OCI-M1 (cell line): ENCODE measurements at places on chromosomes 6 and 20.

- no peak for DNase-seq
Observed at GRCh38 chr20:2279253-2279779, 16.5 kb upstream of the TGM3 start.

GRCh38 chr6:74870403-74870802 lies 335.4 kb downstream of the COL12A1 start:
- no peak for DNase-seq

DNA sequence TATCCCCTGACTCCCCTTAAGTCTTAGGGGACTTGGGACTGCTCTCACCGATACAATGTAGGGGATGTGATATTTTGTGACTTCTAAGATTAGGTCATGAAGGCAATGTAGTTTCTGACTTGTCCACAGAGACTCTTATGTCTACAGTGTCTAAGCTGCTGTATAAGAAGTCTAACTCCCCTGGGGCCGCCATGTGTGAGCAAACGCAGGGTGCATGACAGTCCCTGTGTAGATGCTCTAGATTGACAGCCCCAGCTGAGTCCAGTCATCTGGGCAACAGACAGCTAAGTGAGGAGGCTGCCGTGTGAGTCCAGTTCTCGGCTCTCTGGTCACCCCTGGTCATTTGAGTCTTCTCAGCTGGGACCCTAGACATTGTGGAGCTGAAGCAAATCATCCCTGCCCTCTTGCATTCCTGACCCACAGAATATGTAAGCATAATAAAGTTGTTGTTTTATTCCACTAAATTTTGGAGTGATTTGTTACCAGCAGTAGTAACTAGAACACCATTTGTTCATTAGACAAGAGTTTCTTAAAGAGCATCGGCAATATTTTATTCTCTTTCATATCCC lies 743.3 kb upstream of the CHD6 start:
- DNase-seq, result no peak

DNA sequence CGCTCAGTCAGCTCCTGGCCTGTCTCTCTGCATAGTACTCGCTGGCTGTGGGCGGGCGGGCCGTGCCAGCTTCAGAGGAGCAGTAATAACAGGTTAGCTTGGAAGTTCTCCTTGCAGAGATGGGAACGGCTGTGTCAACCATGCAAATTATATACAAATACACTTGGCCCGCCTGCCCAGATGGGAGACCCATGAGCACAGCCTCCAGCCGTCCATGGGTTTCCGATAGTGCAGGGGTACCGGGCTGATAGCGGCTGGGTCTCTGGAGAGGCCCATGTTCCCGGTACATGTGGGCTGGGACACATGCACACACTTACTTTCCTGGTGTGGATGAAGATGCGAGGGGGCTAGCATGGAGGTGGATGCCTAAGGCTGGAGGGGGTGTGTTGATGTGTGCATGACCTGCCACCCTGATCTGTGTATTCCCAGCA lies 12.8 kb upstream of the ZNF831 start:
- DNase-seq, result no peak

DNA sequence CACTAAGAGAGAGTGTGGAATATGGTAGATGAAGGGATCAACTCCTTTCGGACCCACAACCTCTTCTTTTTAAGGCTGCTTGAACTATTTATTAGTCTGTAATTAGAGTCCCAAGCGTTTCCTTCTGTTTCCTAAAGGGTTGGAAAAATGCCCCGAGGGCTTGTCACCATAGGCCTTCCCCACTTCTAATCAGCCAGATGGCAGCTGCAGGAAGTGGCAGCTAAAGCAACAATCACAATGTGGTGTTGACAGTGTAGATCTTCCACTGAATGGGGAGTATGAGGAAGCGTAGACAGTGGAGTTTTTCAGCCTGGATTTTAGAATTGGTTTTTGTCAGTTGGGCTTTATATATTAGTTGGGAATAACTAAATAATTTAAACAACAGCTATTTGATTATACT lies 40.6 kb downstream of the SLC35D3 start:
- peak; percentile 66 for DNase-seq

- DNase-seq, result peak; percentile 49
Observed at GRCh38 chr6:90397929-90398674, 101.5 kb upstream of the BACH2 start.

DNA sequence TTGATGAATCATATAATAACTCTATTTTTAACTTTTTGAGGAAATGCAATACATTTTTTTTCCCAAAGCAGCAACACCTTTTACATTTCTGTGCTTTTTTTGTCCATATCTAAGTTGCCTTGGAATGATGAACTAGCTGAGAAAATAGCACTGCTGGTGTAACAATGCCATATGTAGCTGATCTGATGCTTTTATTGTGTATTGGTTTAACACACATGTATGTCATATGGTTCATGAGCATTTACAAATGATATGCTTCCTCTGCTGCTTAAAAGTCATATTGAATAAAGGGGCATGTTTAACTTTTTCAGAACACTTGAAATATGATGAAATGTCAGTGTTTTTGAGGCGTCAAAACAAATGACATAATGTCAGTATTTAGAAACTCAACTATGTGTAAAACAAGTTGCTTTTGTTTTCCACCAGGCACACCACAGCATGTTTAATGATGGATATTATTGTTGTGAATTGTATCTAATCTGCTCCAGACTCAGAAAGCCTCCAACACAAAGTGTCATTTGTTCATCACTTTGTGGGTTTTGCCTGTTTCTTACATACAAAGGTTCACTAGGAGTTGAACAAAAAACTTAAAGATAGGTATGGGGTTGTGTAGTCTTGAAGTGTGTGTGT lies 775.8 kb upstream of the FLRT3 start:
- DNase-seq, result no peak

DNA sequence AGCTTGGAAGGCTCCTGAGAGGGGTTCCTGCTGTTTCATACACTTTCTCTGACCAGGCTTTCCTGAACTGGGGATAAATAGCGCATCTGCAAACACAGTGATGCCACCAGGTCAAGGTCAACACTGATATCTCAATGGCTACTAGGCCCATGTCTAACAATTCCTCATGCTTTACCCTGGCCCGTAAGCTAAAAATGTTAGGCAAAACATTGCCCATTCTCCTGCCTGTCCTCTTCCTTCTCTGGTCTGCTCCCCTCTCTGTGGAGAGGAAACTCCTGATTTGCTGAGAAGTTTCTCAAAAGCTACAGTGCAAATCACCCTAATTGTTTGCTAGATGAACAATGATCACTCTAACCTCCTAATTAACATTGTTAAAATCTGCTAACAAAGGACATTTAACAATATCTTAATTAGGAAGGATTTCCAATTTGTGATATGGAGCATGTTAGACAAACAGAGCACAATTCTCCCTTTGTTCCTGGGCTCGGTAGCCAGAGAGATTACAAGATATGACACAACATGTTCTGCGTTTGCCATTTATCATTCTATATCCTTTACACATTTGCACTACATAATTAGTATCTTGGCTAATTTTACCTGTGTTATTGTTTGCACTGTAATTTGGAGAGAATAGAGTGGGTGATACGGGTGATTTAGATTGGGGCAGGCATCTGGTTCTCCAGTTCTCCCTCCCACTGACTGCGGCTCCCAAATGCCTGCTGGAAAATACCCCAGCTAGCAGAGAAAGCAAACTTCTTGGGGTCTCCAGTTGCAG lies 266.8 kb downstream of the CD83 start:
- DNase-seq, result no peak

GRCh38 chr6:48423640-48424365 lies 312.8 kb upstream of the PTCHD4 start:
- DNase-seq, result no peak

GRCh38 chr6:14166839-14167238 lies 49.3 kb downstream of the CD83 start:
- DNase-seq, result no peak

GRCh38 chr20:57849121-57849520 lies 139.3 kb upstream of the PMEPA1 start:
- DNase-seq, result no peak

GRCh38 chr20:14778096-14778495 lies 440.7 kb upstream of the FLRT3 start:
- peak; percentile 17 for DNase-seq

GRCh38 chr6:72530152-72530551 lies 91.7 kb upstream of the KCNQ5 start:
- DNase-seq, result no peak

GRCh38 chr6:46170357-46171289 lies at the start of gene ENPP5:
ENPP5 (minus strand) TSS chr6:46170980; CDS start chr6:46168262, 2,718 bp downstream.
- DNase-seq, result peak; percentile 35

- DNase-seq, result peak; percentile 65
Observed at GRCh38 chr6:122400121-122400450, 634 bp downstream of the HSF2 start.

GRCh38 chr20:14568225-14568624 lies 230.8 kb upstream of the FLRT3 start:
- DNase-seq, result no peak

DNA sequence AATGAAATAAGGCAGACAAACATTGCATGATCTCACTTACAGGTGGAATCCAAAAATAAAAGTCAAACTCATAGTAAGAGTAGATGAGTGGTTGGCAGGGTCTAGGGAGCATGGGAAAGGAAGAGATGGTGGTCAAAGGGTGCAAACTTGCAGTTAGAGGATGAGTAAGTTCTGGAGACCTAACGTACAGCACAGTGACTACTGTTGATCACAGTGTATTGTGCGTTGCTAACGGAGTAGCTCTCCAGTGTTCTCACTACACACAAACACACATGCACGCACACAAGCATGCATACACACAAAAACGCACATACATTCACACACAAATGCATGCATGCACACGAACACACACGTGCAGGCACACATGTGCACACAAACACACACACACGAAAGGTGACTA lies 54.9 kb downstream of the LY86 start:
- DNase-seq, result no peak

- DNase-seq, result no peak
Observed at GRCh38 chr6:120876931-120877330, 457.3 kb downstream of the TBC1D32 start.

DNA sequence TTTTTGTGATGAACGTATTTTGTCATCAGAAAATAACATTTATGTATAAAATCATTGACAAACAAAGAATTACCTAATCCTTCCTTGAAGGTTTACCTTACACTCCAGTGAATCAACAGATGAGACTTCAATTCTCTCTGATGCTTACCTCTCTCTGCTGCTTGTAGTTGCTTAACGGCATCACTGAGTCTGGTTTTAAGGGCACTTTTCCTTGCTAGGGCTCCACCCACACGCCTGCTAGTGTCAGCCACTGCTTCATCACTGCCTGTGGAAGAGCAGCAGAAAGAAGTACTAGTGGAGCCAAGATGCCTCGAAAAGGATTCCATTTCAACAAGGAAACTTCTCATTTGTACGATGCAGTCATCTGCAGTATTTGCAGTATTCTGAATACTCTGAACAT lies 63.0 kb downstream of the FAM229B start:
- peak; percentile 29 for DNase-seq

- no peak for DNase-seq
Observed at GRCh38 chr20:63055575-63056235, 48.9 kb upstream of the BHLHE23 start.

DNA sequence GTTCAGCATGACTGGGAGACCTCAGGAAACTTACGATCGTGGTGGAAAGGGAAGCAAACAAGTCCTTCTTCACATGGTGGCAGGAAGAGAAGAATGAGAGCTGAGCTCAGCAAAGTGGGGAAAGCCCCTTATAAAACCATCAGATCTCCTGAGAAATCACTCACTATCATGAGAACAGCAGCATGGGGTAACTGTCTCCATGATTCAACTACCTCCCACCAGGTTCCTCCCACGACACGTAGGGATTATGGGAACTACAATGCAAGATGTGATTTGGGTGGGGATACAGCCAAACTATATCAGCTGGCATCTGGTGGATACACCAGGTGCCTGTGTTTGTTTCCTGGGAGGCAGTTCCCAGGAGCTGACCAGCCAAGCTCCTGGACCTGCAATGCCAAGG lies 4.9 kb downstream of the DDO start:
- no peak for DNase-seq

GRCh38 chr6:150142097-150142669 lies 661 bp upstream of the PPP1R14C start:
- no peak for DNase-seq

DNA sequence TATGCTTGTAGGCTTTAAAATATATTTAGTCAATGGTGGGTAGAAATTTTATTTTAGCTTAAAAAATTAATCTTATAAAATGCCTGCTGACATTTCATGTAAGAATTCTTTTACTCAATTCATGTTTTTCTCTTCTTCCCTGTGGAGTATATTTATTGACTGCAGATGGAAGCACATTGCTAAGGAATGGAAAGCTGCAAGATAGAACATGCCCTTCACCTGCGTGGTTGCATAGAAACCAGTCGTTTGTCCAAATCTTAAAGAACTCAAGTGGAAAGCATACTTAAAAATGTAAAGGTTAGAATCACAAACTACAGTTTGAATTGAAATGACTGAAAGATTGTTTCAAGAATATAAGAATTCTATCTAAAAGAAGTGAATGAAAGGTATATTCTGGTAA lies 30.7 kb downstream of the C6orf163 start:
- no peak for DNase-seq

DNA sequence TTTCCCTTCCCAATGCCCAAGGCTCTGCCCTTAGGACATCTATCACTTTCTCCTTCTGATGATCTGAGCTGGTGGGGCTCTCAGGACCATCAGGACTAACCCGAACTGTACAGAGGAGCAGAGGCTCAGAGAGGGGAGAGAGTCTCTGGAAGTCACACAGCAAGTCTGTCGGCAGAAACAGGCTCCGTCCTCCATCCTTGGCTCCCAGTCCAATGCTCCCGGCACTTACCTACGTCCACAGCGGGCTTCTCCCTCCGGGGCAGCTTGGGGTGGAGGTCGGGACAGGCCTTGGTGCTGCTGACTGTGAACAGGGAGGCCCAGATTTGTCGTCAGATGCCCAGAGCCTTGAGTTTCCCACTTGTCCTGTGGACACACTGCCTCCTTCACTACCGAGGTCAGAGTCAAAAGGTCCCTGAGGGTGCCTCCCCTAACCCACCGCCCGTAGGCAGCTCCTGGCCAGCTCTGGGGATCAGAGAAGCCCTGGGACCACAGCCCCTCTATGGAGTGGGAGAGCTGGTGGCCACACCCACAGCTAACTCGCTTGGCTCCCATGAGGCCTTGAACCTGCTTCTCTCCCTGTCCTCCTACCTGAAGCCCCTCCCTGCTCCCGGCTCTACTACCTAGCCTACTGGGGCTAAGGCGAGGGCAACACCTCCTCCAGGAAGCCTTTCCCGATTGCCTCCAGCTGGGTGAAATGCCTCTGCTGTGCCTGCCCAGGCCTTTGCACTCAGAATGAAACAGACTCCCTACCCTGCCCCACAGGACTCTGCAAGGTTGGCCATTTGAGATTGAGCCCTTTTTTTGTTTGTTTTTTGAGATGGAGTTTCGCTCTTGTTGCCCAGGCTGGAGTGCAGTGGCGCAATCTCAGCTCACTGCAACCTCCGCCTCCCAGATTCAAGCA lies 22.6 kb downstream of the VSTM2L start:
- DNase-seq, result no peak
